NCI-H187 (cell line): ENCODE measurements at places on chromosomes 13 and 19.

DNA sequence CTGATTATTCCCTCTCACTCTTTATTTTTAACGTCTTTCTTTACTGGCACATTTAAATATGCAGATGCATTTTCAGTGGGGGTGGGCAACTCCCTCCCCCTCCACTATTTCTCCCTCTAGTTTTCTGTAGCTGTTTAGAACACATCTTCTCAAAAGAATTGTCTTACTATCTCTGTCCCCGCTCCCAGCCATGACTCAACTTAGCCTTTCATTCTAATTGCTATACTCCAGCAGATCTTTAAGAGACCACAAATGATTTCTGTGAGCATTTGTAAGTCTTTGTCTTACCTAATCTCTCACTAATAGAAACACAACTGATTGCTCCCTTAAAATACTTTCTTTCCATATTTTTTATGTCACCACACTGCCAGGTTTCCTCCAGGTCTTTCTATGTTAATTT is 350.9 kb downstream of the SPRY2 start:
- DNase-seq: no peak

- no peak for DNase-seq
These were observed 23.9 kb downstream of the CARS2 start for GRCh38 chr13:110681868-110682550.

DNA sequence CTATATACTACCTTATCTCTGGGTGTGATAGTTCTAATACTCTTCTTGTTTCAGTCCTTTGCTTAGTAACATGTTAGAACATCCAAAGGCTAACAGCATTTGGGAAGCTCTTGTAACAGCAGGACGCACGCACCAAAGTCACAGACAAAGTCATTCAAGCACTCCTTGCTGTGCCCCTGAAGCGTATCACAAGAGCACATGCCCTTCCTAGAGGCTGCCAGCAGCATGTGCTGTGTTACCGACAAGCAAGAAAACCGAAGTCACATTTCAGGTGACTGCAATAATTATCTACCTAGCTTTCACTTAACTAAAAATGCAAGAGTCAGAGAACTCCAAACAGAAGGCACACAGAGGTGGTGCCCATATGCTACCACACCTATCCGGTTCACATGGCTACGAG is 194.1 kb downstream of the KLF12 start:
- DNase-seq: peak; percentile 59

DNA sequence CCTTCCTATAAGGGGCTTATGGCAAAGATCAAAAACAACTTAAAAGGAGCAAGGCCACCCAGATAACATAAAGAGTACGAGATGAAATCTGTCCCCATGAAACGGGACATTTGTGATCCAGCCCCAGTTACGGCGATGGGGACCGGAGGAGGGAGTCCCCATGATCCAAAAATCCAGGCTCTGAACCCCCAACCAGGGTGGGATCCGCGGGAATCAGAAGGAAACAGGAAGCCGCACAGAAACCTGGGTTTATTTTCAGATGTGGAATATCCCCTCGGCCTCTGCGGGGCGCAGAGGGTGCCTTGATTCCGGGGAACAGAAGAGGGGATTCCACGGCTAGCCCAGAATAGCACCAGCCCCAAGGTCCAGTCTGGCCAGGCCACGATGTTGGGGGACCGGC is 5.0 kb downstream of the PTPRS start:
- DNase-seq: no peak

DNA sequence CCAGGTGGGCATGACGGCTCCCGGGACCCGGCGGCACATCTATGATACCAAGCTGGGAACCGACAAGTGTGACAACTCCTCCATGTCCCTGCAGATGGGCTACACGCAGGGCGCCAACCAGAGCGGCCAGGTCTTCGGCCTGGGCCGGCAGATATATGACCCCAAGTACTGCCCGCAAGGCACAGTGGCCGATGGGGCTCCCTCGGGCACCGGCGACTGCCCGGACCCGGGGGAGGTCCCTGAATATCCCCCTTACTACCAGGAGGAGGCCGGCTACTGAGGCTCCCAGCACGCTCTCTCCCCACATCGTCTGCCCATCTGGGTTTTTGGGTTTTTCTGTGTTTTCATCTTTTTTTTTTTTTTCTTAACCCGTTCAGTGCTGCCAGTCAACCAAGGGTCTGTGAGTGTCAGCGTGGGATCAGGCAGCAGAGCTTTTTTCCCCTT is 2.3 kb upstream of the ABCA7 start:
- no peak for DNase-seq

DNA sequence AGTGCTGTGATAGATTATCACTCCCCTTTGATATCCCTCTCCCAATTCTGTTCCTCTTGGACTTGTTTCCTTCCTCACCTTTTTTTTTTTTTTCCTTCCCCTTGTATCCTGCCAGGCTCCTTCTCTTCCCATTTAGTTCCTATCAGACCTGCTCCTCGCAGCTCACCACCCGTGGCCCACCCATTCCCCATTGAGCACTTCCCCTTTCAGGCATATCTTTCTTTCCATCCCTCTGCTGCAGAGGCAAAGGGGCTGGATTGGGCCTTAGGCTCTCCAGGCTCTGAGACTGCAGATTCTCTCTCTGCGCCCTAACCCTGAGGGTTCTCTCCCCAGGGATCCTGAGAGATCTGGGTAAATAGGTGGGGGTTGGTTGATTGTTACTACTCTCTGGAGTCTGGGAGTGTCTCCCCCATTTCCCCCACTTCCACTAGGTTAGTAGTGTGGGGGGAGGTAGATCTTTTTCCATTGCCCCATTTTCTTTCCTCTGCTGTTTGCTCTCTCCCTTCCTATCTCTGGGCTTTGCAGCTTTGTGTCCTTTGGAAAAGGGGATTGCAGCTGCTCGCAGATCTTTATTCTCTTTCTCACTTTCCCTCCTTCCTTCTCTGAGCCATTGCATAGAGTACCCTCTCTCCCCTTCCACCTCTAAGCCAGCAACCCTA is 2.3 kb downstream of the ARHGAP35 start:
- no peak for DNase-seq

- no peak for DNase-seq
These were observed 403.9 kb downstream of the LIG4 start for GRCh38 chr13:107811233-107812013.

DNA sequence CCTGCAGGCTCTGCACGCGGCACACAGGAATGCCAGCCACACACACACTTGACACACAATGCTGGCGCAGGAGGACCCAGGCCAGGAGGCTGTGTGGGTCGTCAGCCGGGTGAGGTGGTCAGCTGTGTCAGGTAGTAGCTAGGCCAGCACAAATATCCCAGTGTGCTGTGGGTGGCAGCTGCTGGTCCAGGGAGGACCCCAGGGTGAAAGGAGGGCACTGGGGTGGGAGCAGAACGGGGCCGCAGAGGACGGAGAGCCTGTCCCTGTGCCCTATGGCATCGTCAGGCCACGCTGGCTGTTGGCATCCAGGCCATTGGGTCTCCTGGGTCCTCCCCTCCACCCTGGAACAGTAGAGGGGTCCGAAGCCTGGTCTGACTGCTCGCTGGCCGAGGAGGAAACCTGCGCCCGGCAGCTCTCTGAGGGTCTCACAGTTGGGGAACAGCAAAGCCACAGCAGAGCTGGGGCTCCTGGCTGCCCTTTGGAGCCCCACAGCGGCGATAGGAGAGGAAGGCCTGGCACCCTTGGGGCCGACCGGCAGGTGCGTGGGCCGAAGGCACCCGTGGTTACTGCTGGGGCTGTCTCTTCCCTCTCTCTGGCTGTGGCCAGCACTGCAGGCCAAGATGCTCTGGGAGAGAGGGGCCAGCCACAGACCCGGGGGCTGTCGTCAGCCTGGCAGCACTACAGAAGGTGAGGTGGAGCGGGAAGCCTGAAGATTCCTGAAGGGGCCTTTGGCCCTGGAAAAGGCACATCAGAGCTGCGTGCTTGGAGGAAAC is 27.3 kb downstream of the C13orf46 start:
- no peak for DNase-seq

DNA sequence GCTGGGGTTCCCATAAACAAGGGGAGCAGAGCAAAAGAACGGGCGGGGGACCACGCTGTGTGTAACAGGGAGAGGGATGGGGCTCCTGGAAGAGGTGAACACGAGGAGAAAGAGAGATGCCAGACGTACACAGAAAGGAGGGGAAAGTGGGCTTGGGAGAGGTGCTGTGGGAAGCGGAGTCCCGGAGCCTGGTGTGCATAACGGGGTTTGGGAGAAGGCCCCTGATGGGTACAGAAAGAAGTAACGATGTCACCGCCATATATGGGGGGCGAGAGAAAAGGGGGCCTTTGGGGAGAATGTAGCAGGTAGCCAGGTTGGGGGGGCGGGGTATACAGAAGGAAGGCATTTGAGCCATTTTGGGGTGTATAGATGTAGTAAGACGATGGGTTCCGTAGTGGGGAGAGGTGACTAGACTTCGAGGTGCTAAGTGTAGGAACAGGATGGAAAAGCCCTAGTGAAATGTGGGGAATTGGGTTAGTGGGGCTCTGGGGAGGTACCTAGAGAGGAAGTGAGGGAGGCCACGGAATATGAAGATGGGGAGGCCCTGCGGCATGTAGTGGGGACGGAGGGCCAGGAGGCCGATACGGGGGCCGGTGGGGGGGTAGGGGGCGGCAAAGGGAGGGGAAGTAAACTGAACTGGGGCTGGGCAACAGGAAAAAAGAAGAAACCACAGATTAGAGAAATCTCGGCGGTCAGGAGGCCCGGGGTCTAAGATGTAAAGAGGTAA is 787 bp downstream of the ZNF580 start:
- no peak for DNase-seq

GRCh38 chr13:102771298-102772041 is 2.1 kb downstream of the TEX30 start:
- DNase-seq: no peak

GRCh38 chr13:98842070-98842469 is 89.6 kb upstream of the SLC15A1 start:
- peak; percentile 97 for DNase-seq

GRCh38 chr13:41944229-41944628 is 16.7 kb downstream of the VWA8 start:
- DNase-seq: no peak

- DNase-seq: no peak
These were observed 31.4 kb downstream of the CERS4 start for GRCh38 chr19:8240274-8241229.

DNA sequence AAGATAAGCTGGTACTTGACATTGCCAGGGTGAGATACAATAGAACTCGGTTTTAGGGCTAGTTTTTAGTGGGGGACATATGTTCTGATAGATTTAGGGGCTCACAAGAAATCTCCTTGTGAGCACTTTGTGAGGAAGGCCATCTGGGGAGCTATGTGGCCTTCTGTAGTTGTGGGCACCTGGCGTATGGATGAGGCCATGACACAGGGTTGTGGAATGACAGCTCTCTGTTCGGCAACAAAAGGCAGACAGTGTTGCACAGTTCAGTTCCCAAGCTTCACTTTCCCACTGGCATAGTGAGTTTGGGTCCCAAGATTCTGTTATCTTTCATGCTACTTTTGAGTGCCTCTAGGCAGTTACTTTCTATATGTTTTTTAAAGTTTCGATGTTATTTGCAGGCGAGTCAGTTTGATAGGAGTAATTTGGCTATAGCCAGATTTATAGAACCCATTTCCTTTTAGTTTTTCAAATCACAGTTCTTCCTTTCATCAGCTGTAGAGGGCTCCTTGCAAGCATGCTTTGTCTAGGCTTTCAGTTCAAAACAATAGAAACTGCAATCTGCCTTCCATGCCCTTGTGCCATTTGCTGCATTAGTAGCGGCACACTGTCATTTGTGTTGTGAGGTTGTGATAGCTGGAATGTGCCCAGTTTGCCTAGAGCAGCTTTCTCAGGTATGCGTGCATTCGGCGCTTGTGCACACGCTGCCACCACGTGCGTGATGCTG is 70.6 kb upstream of the TEX29 start:
- no peak for DNase-seq

DNA sequence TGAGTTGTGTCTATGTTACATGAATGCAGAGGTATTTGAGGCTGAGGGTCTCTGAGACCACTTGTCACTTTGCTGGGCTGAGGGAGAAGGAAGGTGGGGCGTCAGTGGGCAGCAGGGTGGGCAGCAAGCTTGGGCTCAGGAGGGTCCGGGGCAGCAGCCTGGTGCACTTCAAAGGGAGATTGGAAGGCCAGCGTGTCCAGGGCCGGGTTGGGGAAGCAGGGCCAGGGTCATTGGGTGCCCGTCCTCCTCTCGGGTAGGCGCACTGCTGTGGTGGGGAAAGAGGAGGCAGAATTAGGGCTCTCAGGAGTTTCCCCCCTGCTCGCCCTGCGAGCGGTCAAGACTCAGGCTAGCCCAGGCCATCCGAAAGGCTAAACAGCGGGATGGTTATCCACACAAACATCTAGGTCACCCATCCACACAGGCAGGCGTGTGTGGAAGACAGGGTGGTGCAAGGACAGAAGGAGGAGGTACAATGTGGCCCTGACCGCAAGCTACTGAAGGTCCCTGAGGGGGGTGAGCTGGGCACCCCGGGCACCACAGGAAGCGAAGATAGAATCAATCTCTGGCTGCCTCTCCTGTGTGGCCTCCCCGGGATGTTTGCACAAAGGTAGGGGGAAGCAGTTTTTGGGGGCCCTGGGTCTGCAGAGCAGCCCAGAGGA is 37.7 kb downstream of the MYO9B start:
- DNase-seq: no peak

GRCh38 chr19:29674374-29675119 is 9.3 kb downstream of the PLEKHF1 start:
- DNase-seq: no peak

GRCh38 chr13:52921194-52921593 is 72.8 kb upstream of the PCDH8 start:
- no peak for DNase-seq

GRCh38 chr19:57788114-57788692 is 18.7 kb downstream of the ZNF586 start:
- no peak for DNase-seq

- no peak for DNase-seq
These were observed 4.8 kb downstream of the TPT1 start for GRCh38 chr13:45336025-45336800.

GRCh38 chr19:4705413-4706131 is 18.1 kb downstream of the DPP9 start:
- DNase-seq: no peak

DNA sequence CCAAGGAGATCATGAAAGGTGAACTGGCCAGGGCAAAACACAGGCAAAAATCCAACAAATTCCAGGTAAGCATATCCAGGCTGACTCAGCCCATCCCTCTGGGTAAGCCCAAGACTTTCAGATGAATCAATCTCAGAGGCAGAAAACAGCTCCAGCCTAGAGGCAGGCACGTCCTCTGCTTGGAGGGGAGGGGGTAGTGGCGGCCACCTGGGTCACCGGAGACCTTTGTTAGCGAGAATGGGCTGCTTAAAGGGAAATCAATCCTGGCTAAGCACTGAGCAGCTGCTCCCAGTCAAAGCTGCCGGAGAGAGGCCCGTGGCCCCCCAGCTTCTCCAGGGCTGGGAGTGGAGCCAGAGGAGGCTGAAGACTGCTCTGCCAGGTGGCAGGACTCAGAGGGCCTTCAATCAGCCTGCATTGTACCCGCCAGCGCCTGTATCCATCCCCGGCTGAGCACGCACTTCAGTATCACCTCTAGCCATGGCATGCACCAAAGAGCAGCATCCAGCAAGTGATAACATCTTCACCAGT is 48.2 kb downstream of the PIN1 start:
- DNase-seq: no peak
